ENCODE measurements at places on chromosomes 2 and 18.

- no peak for DNase-seq
Observed at GRCh38 chr2:185374878-185375277, 363.7 kb upstream of the FSIP2 start.

- no peak for DNase-seq
Observed at GRCh38 chr2:176445956-176446355, 176.7 kb downstream of the MTX2 start.

GRCh38 chr2:77552956-77553355, 30.8 kb upstream of the LRRTM4 start:
- DNase-seq = no peak

DNA sequence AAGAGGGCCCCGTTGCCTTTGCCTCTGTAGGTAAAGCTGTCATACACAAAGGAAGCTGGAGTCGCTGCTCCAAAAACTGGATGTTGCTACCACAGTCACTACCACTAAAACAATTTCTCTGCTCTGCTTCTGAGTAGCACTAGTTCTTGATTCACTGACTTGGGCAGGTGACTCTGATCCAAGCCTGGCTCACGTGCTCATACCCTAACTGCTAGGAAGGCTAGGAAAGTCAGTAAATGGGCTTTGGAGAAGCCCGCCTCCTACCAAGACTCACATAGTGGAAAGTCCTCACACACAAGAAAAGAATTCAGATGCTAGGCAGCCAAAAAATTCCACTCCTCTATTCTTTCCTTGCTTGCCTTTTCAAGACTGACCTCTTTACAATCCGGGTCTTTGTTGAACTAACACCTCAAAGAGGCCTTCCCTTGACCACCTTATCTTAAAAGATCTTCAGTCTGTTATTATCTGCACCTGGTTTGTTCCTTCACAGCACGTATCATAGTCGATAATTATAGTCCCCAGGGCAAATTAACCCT, 11.4 kb upstream of the DYNC1I2 start:
- no peak for DNase-seq

DNA sequence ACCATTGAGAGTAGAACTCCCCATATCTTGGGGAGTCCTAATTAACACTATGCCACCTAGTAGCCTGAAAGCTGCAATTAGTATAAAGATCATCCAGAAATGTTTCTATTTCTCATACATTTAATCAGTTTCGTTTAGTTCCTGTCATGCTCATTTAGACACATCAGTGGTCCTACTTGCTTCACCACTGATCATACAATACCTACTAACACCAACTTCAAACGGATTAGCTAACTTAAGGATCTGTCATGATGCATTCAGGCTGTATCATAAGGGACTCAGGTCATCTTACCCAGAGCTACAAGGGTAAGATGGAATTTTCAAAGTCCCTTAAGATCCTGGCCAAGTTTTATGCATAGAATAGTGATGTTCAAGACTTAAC, 6.8 kb downstream of the SRSF7 start:
- no peak for DNase-seq

DNA sequence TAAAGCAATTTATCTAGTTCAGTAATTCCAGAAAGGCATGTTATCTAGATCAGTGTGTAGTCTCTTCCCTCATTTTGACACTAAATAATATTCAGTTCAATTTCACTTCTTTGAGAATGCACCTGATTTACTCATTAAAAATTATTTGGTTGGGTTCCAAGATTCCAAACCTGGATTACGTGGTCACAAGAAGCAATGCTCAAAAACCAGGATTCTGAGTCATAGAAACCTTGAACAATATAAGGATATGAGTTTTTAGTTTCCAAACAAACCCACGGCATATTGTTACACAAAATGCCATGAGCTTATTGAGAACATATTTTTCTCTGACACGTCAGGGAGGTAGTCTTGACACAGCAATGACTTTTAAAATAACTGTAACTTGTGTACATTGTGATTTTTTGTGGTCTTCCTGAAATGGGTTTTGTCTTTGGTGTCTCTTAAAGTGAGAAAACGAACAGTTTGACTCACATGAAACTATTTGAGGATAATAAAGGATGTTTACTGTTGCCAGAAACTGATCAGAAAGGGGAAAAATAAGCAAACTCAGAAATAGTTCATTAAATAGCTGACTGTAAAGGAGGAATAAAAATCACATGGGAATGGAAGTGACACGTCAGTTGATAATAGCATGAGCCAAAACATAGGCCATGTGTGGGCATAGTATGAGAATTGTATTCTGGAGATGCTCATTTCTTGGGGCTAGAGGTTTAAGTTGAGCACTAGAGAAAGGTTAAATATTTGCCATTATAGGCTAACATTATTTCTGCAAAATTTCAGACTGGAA, 617.7 kb upstream of the CDH2 start:
- DNase-seq = no peak

GRCh38 chr2:191202881-191203397, 42.3 kb upstream of the MYO1B start:
- DNase-seq = no peak

GRCh38 chr2:148887350-148888002, 12.4 kb downstream of the KIF5C start:
- DNase-seq = no peak

- DNase-seq = no peak
Observed at GRCh38 chr18:80194874-80195570, 52.3 kb downstream of the PARD6G start.

DNA sequence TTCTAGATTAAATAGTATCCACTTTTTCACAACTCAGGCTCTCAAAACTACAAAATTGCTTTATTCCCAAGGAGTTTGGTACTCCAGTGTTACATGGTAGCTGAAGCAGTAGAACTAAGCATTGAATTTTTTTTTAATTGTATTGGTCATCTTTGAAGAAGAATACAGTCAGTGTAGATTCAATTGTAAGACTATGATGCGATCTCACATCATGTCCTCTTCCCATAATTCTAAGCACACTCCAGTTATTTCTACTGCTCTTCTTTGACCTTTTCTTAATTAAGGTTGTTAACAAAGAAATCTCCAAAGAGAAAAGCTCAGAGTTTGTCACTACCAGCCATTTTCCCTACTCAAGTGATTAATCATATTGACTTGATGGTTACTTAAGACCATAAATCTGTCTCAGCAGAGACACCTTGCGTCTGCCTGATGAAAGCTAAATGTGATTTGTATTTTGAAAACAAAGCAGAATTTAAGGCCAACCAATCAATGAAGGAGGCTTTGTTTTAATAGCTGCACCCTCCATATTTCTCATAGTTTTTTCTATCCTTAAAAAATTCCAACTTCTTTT, 130.2 kb downstream of the DTNA start:
- DNase-seq = no peak

- no peak for DNase-seq
Observed at GRCh38 chr2:217231212-217231611, 371.3 kb upstream of the TNP1 start.

GRCh38 chr2:101613056-101613704, 84.3 kb upstream of the MAP4K4 start:
- DNase-seq = no peak

- no peak for DNase-seq
Observed at GRCh38 chr2:236861196-236861875, 224.4 kb upstream of the COPS8 start.

DNA sequence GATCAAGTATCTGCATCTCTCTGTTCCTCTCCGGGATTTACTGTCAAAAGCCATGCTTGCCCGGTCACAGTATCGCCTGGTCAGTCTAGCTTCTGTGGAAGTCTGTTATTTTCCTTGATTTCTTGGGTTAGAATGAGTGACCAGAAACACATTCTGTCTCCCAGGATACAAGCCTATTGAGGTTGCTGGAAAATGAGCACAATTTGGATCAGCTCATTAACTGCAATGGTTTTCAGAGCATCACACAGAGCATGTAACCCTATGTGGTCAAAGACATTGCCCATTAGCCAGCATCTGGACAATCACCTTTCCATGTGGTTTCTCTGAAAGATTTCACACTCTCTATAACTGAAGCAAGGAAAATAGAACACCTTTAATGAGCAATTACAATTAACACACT, 124.2 kb upstream of the FAM98A start:
- no peak for DNase-seq

GRCh38 chr2:108219688-108220087, 20.1 kb upstream of the SULT1C3 start:
- no peak for DNase-seq

DNA sequence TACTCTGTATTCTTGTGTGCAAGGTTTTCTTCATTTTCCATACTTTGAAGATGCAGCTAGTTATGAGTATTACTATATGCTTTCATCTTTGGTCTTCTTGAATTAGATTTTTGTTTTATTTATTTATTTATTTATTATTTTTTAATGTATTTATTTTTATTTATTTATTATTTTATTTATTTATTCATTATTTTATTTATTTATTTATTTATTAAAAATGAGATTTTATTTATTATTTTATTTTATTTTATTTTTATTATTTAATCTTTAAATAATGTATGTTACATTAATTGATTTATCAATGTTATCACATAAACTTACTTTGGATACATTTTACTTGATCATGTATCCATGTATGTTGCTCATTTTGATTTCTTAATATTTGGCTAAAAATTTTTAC, 132.3 kb upstream of the GALNT13 start:
- no peak for DNase-seq

- DNase-seq = no peak
Observed at GRCh38 chr2:61762292-61762691, 91.6 kb downstream of the FAM161A start.

- no peak for DNase-seq
Observed at GRCh38 chr2:98883780-98884211, 52.2 kb downstream of the CRACDL start.

- DNase-seq = no peak
Observed at GRCh38 chr2:239146011-239146641, 254.7 kb downstream of the HDAC4 start.

DNA sequence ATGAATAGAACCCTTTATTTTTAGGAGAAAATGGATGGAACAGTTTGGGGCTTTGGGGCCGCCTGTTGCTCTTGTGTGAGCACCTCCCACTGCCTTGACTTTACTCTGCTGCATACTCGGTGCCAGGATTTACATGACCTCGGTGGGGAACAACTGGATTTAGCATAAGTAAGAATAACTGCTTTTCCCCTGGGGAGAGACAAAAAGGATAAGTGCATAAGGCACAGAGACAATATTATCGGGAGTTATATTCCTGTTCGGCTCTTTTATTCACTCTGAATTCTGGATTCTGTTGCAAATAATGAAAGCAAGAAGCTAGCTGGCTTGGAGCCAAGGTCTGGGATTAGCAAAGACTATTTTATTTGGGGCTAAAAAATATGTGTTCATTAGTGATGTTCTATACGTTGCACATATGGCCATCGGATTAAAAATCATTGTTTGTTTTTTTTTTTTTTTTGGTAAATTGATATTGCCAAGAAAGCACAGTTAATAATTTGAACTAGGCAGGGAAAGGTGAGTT, 69.8 kb downstream of the CYBRD1 start:
- DNase-seq = no peak

GRCh38 chr2:57497489-57498096, 549.0 kb upstream of the VRK2 start:
- DNase-seq = no peak

DNA sequence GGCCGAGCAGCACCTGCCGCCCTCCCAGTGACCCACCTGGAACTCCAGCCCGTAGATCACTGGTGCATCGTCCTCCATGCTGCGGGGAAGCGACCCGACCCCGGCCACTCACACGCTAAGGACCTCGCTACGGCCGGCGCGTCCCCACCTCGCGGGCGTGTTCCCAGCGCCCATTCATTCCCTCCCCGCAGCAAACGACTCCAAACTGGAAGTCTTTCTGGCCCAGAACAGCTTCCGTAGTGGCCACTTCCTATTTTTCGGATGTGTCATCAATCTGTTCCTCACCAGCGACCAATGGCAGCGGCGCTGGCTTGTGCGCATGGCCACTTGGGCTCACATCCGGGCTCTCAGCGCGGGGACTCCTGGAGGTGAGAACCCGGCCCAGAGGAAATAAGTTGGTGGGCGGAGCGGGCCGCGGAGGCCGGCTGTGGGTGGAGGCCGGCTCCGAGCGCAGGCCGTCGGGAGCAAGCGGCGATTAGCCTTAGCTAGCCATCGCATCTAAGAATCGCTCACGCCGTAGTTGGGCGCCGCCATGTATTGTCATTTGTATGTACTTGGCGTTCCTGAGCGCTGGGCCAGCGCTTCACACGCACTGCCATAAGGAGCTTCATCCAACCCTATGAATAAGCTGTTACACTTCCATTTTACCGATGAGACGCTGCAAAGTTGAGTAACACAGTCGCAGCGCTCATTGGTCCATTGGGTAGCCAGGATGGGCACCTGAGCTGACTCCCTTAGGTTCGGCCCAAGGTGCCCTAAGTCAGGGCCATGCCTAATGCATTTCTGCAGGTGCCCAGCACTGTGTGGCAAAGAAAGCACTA, at the start of gene EIPR1:
Gene EIPR1, minus strand, starts transcription at position 207 of the 821 bp plus-strand sequence. Its CDS starts 129 bp downstream, at position 78.
- DNase-seq = peak; percentile 93

GRCh38 chr18:79803611-79804051, 5.9 kb downstream of the KCNG2 start:
- no peak for DNase-seq

- DNase-seq = no peak
Observed at GRCh38 chr2:39447266-39448168, 10.4 kb upstream of the MAP4K3 start.

GRCh38 chr2:121505005-121505404, 25.7 kb upstream of the RNU4ATAC start:
- DNase-seq = no peak

GRCh38 chr2:233119123-233119522, 59.0 kb downstream of the INPP5D start:
- no peak for DNase-seq

- no peak for DNase-seq
Observed at GRCh38 chr18:24488824-24489493, 28.5 kb downstream of the HRH4 start.

DNA sequence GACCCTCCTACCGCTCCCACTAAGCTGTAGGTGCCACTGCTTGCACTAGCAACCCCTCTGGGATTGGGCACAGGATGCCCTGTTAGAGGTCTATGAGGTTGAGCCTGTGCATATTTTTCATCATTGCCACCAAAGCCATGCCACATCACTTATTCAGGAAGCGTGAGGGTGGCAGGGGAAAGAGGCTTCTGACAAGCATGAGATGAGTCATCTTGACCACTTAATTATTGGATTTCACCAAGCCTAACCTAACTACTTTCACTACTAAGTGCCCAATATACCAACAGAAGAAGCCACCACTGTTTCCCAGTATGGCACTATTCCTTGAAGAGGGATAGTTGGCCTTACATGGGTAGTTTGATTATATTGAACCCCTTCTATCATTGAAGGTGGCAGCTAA, 181.3 kb upstream of the EPHA4 start:
- no peak for DNase-seq

- DNase-seq = no peak
Observed at GRCh38 chr2:191202209-191202721, 42.9 kb upstream of the MYO1B start.

- DNase-seq = no peak
Observed at GRCh38 chr2:223108351-223109050, 56.5 kb downstream of the KCNE4 start.

GRCh38 chr2:8627019-8627691, 54.7 kb upstream of the ID2 start:
- DNase-seq = no peak

GRCh38 chr2:148594216-148594615, 50.3 kb upstream of the EPC2 start:
- no peak for DNase-seq

GRCh38 chr18:80010551-80010906, 22.2 kb upstream of the TXNL4A start:
- no peak for DNase-seq

GRCh38 chr2:196247114-196247975, 76.0 kb upstream of the STK17B start:
- DNase-seq = no peak

- no peak for DNase-seq
Observed at GRCh38 chr2:48219234-48219554, 310.8 kb upstream of the STON1 start.

GRCh38 chr2:88398180-88398579, 54.3 kb downstream of the FOXI3 start:
- no peak for DNase-seq
